GM23248 (cell line): ENCODE measurements at places on chromosomes 7 and 10. TPM values are rescaled to one million over a fixed set of nuclear protein-coding genes. Genes with fewer than 3 reads are reported as not detected.

DNA sequence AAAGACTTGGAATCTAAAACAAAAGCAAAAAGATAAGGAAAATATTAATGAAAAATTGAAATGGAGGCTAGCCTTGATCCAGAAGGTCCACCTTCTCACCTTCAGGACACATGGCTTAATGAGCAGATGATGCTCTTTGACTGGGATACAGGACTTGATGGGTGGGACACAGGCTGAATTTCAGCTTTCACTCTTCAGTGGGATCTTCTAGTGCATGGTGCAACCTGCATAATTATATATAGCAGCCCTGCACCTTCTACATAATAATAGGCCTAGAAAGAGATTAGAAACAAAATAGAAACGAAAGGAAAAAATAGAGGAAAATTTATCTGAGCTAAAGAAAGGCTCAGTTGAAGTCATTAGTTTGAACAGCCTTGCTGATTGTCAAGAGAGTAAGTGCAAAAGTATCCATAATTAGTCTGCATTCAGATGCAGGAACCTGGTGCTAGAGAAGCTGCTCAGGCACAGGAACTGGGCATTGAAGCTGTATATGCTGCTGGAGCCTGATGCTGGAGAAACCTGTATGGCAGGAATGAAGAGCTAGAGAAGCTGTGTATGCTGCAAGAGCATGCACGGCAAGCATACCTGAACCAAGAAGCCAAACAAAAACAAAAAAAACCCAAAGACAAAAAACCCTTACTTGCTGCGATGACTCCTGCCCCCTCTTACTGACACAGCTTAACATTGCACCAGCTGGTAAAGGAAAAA is 19.4 kb downstream of the MKLN1 start:
- DNase-seq = no peak
- H3K4me3 ChIP-seq = no peak overlapping the region
- H3K27me3 ChIP-seq = no peaks in the 10 kb centered on the region

The CCDC71L gene
- total RNA-seq = 77.6 and 124 TPM in 2 replicates

The FBXL13 gene
- total RNA-seq = under 0.01 and 0.43 TPM in 2 replicates

DNA sequence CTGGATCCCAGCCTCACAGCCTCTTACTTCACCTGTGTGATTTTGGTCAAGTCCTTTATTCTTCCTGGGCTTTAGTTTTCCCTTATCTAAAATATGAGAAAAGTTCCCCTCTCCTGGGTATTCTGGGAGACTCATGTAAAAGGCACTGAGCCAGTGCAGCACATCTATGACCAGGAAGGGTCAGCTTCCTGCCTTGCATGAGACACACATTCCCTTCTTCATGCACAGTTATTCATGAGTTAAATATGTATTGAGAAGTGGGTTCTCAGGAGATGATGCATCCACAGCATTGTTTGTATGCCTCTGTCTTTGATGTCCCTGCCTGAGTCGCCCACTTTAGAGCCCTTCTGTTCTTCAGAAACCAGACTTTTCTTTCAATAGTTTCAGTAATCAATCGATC is 33.3 kb downstream of the EGFR start:
- DNase-seq = peak; percentile 92
- no peaks in the 10 kb centered on the region for H3K27me3 ChIP-seq
- H3K4me3 ChIP-seq = no peak overlapping the region; the same call in 1 of the 2 replicates
- peak overlapping the region; percentile 99 for H3K27ac ChIP-seq
- H3K4me1 ChIP-seq = peaks cover 57% of the 10 kb centered on the region

The CLEC2L gene
- total RNA-seq = not detected in 2 replicates

- H3K4me1 ChIP-seq = peaks cover 36% of the 10 kb centered on the region
- H3K27me3 ChIP-seq = no peaks in the 10 kb centered on the region
- peak; percentile 40 for DNase-seq
- no peaks in the 10 kb centered on the region for H3K36me3 ChIP-seq
- no peak overlapping the region for H3K4me3 ChIP-seq
- no peak overlapping the region for H3K27ac ChIP-seq
Measured at GRCh38 chr7:22485189-22485588, 14.8 kb downstream of the STEAP1B start.

The KLF6 gene
- 49.8 and 58.9 TPM in 2 replicates for total RNA-seq

- H3K36me3 ChIP-seq = no peaks in the 10 kb centered on the region
- no peak overlapping the region for H3K4me3 ChIP-seq
- H3K27ac ChIP-seq = no peak overlapping the region
- H3K27me3 ChIP-seq = peaks cover 36% of the 10 kb centered on the region
Measured at GRCh38 chr7:129095258-129095657, 40.3 kb upstream of the TNPO3 start.

- no peak overlapping the region for H3K4me3 ChIP-seq
- H3K36me3 ChIP-seq = no peaks in the 10 kb centered on the region
- peaks cover 23% of the 10 kb centered on the region for H3K4me1 ChIP-seq
- H3K27ac ChIP-seq = no peak overlapping the region
- H3K27me3 ChIP-seq = no peaks in the 10 kb centered on the region
- DNase-seq = peak; percentile 70
Measured at GRCh38 chr10:36256948-36257356, 614.9 kb upstream of the FZD8 start.

DNA sequence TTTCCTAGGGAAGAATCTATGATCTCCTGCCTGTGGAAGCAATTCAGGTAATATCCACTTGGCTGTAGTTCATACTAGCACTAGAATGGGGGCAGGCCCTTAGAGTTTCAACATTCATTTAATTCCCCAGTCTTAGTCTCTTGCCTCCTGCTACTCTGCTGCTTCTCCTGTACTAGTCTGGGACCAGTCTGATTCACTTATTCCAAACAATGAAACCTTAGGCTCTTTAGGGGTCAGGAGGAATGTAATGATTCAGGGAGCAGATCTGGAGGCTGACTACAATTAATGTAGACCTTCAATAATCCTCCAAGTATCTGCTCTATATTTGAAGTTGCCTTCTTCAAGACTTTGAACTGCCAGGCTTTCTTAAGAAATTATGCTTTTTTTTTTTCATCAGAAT is 101.8 kb downstream of the GNAT3 start:
- H3K27me3 ChIP-seq = no peaks in the 10 kb centered on the region

The CALU gene
- 1,466 and 1,589 TPM in 2 replicates for total RNA-seq

DNA sequence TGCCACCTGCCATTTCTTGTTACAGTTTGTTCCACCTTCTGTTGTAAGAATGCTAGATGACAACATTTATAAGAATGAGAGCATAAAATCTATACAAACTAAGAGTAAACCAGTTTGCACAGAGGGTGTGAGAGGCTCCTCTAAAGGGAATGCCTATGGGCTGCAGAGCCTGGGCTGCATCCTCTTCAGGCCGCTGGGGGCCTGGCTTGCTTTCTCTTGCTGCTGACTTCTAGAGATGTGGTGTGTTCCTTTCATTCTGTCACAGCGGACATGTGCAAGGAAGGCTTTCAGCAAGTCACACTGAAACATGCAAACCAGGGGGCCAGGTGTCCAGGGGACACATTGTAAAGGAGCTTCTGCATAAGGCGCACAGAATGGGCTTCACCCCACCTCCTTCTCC is 7.1 kb upstream of the ATP6V1F start:
- no peaks in the 10 kb centered on the region for H3K4me1 ChIP-seq
- H3K36me3 ChIP-seq = peaks cover 40% of the 10 kb centered on the region; the same call in 1 of the 2 replicates
- no peak overlapping the region for H3K27ac ChIP-seq
- no peak overlapping the region for H3K4me3 ChIP-seq
- H3K27me3 ChIP-seq = no peaks in the 10 kb centered on the region

DNA sequence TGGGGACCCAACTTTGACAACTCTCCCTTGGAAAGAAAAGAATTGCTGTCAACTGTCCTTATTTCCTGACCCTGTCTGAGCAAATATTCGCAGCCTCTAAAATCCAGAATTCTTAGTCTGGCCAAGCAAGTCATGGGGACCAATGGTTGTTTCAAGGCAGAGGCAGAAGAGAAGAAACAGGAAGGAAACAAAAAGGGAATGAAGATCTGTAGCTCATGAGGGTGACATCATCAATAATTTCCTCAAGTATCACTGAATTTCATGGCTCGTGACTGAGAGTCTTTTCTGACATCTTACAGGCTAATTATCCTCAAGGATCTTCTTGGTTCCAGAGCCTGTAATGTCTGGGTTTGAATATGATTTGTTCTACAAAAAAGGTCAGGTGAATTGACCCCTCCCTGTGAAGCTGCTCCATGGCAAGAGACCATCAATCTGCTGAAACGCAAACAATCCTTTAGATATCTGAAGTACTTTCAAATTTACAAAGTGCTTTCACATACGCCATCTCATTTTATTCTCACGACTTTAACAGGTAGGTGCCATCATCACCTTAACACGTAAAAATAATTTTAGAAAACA is 5.8 kb downstream of the CDK6 start:
- H3K36me3 ChIP-seq = no peaks in the 10 kb centered on the region
- peaks cover 53% of the 10 kb centered on the region for H3K4me1 ChIP-seq
- no peaks in the 10 kb centered on the region for H3K27me3 ChIP-seq
- peak; percentile 16 for DNase-seq

GRCh38 chr7:34523226-34523918 is 134.6 kb upstream of the NPSR1 start:
- H3K27ac ChIP-seq = no peak overlapping the region
- peak; percentile 31 for DNase-seq
- H3K4me1 ChIP-seq = no peaks in the 10 kb centered on the region
- no peak overlapping the region for H3K4me3 ChIP-seq
- no peaks in the 10 kb centered on the region for H3K36me3 ChIP-seq

DNA sequence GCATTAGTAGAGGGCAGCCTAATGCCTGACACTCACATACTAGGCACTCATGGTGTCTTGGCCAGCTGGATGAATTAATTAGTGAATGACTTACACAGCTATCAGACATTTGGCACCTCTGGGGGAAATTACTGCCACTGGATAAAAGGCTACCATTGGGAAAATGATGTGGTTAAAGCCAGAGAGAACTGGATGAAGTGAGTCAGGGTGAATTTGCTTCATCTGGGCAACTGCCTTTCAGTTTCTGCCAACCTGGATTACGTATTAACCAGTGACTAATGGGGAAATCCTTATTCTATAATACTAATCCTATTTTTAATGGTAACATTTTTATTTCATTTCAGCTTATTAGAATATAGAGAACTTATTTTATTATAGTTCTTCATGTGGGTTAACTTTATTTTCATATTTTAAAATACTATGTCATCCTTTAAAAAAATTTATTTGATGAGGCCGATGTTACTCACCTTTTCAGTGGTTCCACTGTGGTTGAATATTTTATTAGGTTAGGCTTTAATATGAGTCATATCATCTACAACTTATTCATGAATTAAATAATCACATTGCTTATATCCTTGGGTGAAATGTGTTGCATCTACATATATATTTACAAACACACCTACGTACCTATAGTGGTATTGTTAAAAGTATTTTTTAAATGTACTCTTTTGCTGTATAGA is 85.6 kb upstream of the CAPZA2 start:
- peaks cover 8% of the 10 kb centered on the region; the same call in 1 of the 2 replicates for H3K36me3 ChIP-seq
- peak; percentile 94 for DNase-seq
- 0 out of 2 replicates have a peak overlapping the region, but pooled peaks have one; percentile 4 for H3K4me3 ChIP-seq
- peaks cover 63% of the 10 kb centered on the region for H3K4me1 ChIP-seq

The ENKUR gene
- not detected in 2 replicates for total RNA-seq

DNA sequence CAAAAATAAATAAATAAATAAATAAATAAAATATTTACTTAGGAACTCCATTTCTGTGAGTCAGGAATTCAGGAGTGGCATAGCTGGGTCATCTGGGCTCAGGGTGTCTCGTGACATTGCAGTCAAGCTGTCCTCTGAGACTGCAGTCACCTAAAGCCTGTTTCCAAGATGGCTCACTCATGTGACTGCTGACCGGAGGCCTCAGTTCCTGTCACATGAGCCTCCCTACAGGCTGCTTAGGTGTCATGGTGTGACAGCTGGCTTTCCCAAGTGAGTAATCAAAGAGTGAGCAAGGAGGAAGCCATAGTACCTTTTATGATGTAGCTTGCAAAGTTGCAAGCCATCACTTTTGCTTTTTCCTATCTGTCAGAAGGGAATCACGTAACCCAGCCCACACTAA is 128.6 kb upstream of the KCTD7 start:
- H3K36me3 ChIP-seq = no peaks in the 10 kb centered on the region
- H3K4me1 ChIP-seq = no peaks in the 10 kb centered on the region
- DNase-seq = no peak

GRCh38 chr7:33831389-33832141 is 73.8 kb upstream of the BMPER start:
- peak overlapping the region; percentile 25 for H3K27ac ChIP-seq
- no peaks in the 10 kb centered on the region for H3K27me3 ChIP-seq
- H3K4me1 ChIP-seq = peaks cover 18% of the 10 kb centered on the region
- DNase-seq = peak; percentile 84
- H3K4me3 ChIP-seq = peak overlapping the region; percentile 17; the same call in 1 of the 2 replicates
- no peaks in the 10 kb centered on the region for H3K36me3 ChIP-seq

The RSPH10B2 gene
- total RNA-seq = 0.76 TPM in 1 of 2 replicates, not detected in the other
